Left ventricle myocardium superior (tissue), 1 donor: ENCODE measurements at places on chromosomes 16 and 17. TPM values are rescaled to one million over a fixed set of nuclear protein-coding genes. Genes with fewer than 3 reads are reported as not detected.

- DNase-seq, result no peak
These were observed 29.7 kb downstream of the ABAT start for GRCh38 chr16:8704098-8704497.

GRCh38 chr17:49997301-49997650 is 2.3 kb upstream of the DLX3 start:
- no peak for DNase-seq

GRCh38 chr16:85838381-85838780 is 38.9 kb downstream of the COX4I1 start:
- no peak for DNase-seq

DNA sequence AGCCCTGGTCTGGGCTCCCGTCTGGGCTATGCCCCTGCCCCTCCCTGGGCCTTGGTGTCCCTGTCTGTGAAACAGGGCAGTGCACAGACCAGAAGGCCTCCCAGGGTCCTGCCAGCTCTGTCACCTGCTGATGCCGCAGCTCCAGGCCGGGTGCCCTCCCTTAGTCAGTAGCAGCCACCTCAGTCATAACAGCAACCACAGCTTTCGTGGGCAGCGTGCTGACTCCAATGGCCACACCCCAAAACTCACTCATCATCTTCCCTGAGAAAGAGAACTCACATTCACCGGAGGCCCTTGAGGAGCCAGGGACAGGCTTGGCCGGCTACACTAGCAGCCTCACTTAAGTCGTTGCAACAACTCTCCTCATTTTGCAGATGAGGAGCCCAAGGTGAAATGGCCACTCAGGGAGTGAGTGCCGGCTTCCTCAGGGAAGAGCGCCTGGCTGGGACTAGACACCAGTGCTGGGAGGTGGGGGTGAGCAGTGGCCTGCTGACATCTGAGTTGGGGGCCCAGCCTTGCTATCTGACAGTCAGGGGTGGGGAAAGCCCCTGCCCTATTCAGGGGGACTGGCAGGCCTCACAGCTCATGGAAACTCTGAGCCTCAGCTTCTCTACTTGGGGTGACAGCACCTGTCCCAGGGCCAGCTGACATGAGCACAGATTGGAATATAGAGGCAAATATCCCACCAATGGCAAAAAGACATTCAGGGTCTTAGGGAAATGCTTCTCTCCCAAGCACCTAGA is 22.6 kb downstream of the SLC5A10 start:
- DNase-seq, result no peak

- DNase-seq, result no peak
These were observed 25.2 kb downstream of the ADGRG5 start for GRCh38 chr16:57567691-57568090.

DNA sequence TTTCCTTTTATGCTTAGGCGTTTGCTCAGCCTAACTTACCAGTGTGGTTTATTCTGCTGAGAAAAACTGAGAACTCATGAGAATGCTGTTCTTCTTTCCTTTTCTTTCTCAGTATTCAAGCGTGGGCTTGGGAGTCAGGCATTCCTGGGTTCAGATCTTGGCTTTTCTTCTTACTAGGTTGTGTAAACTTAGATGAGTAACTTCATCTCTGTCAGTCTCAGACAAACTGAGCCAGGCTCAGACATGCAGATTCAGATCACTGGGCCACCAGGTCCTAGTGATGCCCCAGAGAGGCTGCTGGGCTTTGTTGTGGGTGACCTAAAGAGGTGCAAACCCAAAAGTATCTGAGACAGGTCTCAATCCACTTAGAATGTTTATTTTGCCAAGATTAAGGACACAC is 95.8 kb upstream of the MPHOSPH6 start:
- DNase-seq, result no peak

DNA sequence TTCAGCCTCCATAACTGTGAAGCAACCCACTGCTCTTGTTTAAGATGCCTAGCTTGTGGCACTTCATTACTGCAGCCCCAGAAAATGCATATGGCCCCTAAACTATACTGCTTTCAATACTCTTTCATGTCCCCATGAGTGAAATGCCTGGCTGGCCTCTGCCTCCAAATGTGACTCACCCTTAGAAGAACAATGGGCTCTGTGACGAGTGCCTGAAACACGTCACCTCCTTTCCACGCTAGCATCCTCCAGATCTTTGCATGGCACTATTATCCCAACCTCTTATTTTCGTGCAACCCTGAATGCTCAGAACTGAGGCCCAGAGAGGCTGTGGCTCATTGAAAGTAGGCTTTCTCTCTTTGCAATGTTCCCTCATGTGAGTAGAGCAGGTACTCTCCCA is 233.1 kb downstream of the CBLN1 start:
- DNase-seq, result no peak

- DNase-seq, result no peak
These were observed 121.6 kb upstream of the ANKFN1 start for GRCh38 chr17:56031636-56032035.

GRCh38 chr17:45345554-45346215 is 28.9 kb upstream of the MAP3K14 start:
- DNase-seq, result no peak

DNA sequence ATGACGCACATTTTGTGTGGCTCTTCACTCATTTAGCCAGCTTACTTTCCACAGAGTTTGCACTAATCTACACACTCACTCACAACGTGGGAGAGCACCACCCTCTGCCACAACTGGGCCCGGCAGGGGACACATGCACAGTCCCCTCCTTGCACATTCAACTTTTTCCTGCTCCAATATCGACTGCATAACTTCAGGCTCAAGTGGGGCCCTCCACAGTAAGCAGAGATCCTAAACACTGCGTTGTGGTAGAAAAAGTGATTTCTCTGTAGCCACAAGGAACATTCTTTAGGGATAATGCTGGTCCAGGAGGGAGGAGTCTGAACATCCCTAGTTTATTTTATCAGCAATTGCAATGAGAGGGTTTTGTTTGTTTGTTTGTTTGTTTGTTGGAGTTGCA is 40.0 kb downstream of the MRPS23 start:
- no peak for DNase-seq

- DNase-seq, result no peak
These were observed 127.4 kb downstream of the IRF8 start for GRCh38 chr16:86026171-86026910.

- DNase-seq, result no peak
These were observed 2.8 kb downstream of the HAPSTR1 start for GRCh38 chr16:9094011-9094846.

DNA sequence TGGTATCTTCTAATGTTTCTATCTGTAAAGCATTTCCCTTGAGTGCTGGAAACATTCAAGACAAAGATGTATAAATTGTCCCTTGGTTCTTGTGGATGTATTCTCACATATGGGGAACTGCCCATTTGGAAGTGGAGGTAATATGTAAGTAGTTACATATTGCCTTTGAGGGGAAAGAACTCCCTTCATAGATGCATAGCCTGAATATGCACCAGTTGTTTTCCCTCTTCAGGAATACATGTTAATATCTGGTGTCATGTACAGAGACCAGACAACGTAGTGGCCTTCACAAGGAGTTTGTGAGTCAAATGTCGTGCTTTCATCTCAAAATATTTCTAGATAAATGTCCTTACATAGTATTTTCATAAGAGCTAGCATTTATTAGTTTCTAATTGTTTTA is 213.5 kb downstream of the BCAS3 start:
- no peak for DNase-seq

DNA sequence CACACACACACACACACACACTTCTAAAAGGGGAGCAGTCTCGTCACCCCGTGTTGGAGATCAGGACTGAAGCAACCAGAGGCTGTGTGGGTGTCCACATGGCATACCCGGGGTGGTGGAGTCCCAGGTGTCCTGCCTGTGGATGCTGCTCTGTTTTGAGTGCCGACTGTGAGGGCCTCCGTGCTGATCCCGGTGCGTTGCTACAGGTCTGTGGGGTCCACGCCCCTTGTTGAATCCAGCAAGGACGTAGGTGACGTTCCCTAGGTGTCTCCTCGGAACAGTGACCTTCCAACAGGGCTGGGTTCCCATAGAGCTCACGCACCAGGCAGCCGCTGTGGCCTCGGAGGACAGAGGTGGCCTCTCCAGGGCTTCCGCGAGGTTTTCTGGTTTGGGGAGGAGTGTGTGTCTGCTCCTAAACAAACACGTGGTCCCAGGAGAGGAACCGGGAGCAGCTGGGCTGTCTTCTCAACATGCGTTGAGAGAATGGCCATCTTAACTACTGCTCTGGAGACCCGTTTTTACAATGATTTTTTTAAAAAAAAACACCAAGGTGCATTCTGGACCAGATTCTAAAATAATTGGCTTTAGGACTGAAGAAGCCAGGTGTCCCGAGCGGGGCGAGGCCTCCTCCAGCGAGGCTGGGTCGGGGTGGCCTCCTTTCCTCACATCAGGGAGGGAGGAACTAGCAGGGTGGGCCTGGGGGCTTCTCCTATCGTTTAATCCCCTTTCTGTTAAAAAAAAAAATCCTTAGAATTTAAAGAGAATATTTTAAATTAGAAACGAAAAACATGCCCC is 100.6 kb upstream of the ZNF750 start:
- no peak for DNase-seq

DNA sequence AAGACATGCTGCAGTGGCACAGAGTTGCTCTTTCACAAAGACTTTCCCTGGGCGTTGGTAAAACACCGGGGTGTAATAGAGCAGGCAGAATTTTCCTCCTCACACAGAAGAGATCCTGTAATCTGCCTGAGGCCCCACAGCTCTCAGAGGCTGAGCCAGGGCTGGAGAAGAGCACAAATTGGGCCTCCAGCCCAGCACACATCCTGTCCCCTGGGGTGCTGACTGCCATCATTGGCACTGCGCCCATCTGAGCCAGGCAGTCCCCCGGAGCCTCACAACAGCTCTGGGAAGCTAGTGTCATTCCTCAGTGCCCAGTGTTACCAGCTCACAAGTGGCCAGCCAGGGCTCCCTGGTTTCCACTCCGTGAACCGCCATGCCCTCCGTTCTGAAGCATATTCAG is 119.4 kb downstream of the SOCS1 start:
- peak; percentile 80 for DNase-seq

DNA sequence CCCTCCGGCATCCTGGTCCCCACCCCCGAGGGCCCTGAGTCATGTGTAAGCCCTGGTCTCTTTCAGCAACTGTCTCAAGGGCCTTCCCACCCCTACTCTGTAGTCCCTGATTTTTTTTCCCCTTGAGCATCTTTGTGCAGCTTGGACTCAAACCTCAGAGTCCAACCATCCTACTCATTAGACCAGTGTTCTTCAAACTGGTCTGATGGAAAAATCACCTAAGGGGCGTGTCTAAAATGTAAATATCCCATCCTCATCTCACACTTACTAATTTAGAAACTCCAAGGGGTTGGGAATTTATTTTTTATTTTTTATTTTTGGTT is 624 bp downstream of the G6PC3 start:
- DNase-seq, result no peak

DNA sequence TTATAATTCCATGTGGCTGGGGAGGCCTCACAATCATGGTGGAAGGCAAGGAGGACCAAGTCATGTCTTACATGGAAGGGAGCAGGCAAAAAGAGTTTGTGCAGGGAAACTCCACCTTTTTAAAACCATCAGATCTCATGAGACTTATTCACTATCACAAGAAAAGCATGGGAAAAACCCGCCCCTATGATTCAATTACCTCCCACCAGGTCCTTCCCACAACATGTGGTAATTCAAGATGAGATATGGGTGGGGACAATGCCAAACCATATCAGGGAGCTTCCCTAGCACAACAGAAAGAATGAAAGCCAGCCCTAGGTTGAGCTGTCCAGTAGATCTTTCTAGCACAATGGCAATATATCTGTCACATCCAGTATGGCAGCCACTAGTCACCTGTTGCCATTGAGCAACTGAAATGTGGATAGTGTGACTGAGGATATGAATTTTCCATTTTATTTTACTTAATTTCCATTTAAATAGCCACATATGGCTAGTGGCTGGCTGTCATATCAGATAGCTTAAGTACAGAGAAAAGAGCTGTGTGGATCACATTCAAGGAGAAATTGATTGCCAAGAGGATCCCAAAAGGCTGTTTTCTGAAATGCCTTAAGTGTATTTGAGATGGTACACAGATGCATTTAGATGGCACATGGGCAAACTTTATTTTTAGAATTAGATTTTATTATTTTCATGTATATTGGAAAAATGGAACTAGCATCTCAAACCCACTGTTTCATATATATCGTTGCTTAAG is 273.0 kb downstream of the GRIN2A start:
- DNase-seq, result no peak

GRCh38 chr17:19703828-19704613 is 12.4 kb downstream of the SLC47A2 start:
- peak; percentile 55 for DNase-seq

GRCh38 chr16:85173981-85174751 is 61.9 kb upstream of the CIBAR2 start:
- peak; percentile 69 for DNase-seq

DNA sequence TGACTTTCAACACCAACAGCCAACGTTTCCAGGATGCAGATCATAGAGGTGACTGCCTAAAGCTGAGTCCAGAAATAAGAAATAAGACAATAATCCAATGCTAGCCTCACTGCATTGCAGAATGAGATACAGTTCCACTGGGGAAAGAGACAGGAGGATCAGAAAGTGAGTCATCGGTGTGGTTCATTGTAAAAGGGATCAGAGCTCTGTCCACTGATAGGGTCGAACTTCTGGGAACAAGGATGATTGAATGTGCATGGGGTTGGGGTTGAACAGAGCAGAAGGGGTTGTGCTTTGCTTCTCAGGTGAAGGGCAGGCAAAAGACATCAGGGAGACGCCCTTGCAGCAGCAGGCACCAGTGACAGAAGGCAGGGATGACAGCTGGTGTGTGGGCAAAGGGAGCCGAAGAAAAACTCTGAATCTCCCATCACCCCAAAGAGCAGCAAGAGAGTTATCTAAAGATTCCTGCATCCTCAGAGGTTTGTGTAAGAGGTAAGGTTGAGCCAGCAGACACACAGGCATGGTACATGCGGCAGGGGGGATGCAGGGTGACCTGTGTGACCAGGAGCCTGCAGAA is 16.4 kb downstream of the CLEC10A start:
- DNase-seq, result no peak

GRCh38 chr16:2071454-2072202 is 23.8 kb downstream of the TSC2 start:
- DNase-seq, result no peak

The CIBAR2 gene
- total RNA-seq, result not detected

The EPX gene
- total RNA-seq, result not detected

The ZG16B gene
- 0.37 TPM for total RNA-seq

The SEZ6L2 gene
- 0.22 TPM for total RNA-seq

The ATP2A1 gene
- 0.45 TPM for total RNA-seq

The TMEM132E gene
- not detected for total RNA-seq

The GPR179 gene
- not detected for total RNA-seq

The MILR1 gene
- total RNA-seq, result 3.4 TPM

The KRTAP16-1 gene
- total RNA-seq, result not detected

The TBX2 gene
- total RNA-seq, result 9.1 TPM
